Activated CD4-positive, alpha-beta T cell treated with anti-CD3 and anti-CD28 coated beads for 36 hours (primary cell): ENCODE measurements at places on chromosomes 3 and 15.

DNA sequence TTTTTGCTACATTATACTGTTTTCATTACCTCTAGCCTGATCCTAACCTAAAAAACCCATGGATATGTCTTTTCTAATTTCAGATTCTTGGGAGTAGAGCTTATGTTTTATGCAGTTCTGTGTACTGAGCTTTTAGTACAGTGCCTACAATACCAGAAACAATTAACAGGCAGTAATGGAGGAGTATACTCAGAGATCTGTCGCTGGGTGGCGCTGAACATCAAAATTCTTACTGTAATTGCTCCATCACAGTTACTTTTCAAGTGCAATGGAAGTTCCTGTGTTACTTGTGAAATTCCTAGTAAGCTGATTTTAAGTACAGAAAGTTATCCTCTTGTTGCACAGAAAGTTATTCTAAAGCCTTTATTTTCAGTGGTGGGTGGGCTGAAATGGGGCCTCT is 66.9 kb downstream of the RNF13 start:
- DNase-seq: peak; percentile 58

GRCh38 chr15:92283813-92284212 is 109.9 kb upstream of the ST8SIA2 start:
- no peak for DNase-seq

GRCh38 chr15:38695249-38696108 is 130.9 kb upstream of the RASGRP1 start:
- peak; percentile 11 for DNase-seq

GRCh38 chr3:190360228-190360627 is 27.7 kb upstream of the CLDN16 start:
- no peak for DNase-seq

- no peak for DNase-seq
These were observed 742.0 kb upstream of the CCDC54 start for GRCh38 chr3:106635271-106635670.
